ENCODE measurements at places on chromosomes 7 and 10. TPM values are rescaled to one million over a fixed set of nuclear protein-coding genes. Genes with fewer than 3 reads are reported as not detected.

VPS37D gene
- total RNA-seq: 1.4 TPM

RAPGEF5 gene
- total RNA-seq: 29.8 TPM

- no peak for DNase-seq
Observed at GRCh38 chr10:122210481-122211265, 60.4 kb upstream of the BTBD16 start.

DNA sequence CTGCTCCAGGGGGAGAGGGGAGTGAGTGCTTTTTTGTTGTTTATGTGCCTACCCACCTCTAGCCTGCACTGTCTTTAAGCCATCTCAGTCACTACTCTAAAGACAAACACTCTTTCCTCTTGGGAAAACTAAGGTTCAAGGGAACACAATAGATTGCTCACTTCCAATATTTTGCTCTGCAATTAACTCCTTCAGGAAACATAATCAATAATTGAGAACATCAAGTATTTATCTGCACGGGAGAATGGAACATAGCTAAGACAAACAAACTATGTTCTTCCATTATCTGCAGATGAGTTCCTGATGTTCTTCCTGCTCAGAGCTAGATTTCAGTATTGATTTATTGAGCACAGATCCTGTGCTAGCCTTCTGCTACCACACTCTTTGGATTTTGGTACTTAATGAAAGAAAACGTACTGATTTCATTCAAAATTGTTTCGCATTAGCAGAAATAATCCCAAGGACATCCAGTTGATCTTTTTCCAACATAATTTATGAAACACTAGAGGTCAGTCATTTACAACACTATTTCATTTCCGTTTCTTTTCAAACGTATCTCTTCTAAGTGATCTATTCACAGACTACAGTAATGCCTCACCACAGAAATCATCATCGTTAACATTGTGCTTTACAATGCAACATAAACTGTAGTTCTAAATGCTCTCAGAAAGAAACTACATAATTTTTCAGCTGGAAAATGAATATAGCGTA lies 8.3 kb downstream of the NEBL start:
- DNase-seq: no peak

- DNase-seq: no peak
Observed at GRCh38 chr10:130192276-130192848, 56.2 kb downstream of the GLRX3 start.

- DNase-seq: no peak
Observed at GRCh38 chr7:139693651-139694388, 84.0 kb downstream of the HIPK2 start.

DNA sequence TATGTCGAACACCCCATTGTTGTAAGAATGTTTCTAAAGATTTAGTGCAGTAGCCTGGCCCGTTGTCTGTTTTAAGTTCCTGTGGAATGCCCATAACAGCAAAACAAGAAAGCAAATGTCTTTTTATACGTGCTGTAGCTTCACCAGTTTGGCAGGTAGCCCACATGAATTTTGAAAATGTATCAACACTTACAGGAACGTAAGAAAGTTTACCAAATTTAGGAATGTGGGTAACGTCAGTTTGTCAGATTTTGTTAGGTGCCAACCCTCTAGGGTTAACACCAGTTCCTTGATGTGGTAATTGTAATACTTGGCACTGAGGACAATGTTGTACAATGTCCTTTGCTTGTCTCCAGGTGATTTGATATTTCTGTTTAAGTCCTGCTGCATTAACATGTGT lies 3.2 kb upstream of the GIMAP4 start:
- DNase-seq: no peak

DNA sequence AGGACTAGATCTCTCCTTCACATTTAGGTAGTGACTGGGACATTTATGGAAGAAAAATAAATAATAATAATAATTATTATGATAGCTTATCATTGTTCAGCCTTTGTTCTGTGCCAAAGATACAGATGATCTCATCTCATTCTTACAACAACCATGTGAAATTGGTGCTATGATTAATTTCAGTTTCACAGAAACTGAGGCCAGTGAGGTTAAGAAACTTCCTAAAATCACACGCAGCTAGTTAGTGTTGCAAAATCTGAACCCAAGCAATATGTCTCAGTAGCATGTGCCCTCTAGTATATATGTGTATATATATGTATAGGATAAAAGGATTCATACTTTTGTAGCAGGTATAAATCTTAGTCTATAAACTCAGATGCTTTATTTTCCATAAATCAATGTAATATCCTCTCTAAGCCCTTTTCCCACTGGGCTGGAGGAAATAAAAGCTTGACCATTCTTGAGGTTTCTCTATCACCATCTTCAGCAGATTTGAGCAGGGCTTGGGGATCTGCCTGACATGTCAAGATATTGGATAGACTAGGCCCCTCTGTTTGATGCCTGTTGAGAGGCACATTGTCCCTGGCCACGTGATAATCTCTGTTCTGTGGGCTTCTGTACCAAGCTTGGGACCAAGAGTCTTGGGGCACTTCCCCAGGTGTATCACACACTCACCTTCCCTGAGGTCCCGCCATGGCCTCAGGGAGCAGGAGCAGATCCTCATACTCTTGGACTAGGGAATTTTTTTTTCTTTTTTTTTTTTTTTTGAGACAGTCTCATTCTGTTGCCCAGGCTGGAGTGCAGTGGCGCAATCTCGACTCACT lies 172.6 kb upstream of the NRP1 start:
- no peak for DNase-seq

GRCh38 chr7:156764016-156764669 lies 123.6 kb downstream of the RNF32 start:
- peak; percentile 74 for DNase-seq

- DNase-seq: peak; percentile 72
Observed at GRCh38 chr10:104076743-104077160, 8.9 kb downstream of the COL17A1 start.

COL1A2 gene
- 270 TPM for total RNA-seq

CYP2C9 gene
- total RNA-seq: not detected

DNA sequence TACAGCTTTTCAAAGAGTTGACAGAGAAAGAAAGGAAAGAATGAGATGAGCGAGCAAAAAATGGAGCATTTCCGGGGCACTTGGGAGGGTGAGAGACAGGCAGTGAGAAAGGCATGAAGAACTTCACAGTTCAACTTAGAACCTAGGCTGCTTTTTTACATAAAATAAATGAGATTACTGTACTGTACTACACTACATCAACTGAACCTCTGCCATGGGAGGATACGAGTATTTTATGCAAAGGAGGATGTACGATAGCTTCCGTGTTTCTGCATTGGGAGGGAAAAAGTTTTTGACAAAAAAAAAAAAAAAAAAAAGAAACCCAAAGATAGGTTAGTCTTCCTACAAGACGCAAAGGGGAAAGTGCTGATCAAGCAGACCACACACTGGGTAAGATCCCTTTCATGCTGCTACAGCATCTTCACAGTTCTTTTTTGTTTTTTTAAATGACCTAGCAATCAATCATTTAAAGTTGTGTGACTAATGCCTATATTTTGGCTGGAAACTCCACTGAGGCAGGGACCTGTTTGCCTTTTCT lies 88.0 kb downstream of the RAPGEF5 start:
- DNase-seq: no peak

DNA sequence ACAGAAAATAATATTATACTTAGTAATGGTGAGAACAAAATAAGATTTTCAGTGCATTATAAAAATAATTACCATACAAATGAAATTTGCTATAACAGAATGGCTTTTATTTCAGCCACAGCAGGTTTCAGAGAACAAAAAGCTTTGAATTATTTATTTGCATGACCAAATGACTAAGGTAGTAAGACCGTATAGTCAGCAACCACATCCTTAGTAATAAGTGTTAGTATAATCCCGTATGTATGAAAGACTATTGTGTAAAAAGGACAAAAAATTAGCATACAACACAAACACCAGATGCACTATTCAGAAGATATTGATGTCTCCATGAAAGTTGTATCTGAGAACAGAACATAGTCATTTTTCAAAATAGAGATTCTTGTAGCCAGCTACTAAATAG lies 12.2 kb downstream of the PDZD8 start:
- DNase-seq: no peak

DNA sequence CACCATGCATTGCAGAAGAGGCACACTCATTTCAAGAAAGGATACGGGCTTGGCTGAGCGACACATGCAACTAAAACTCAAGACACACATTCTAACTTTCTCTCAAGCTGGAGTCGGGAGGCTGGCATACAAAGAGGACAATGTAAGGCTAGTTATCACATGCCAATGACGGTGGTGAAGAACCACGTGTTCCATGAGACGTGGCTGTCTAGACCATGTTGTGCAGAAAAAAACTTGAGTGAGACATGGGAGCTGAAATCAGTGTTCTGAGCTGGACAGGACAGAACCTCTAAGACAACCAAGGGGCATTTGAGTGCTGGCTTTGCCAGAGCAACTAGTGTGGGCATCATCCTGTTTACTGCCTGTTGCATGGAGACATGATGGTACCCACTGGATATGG lies 193.0 kb upstream of the DPP6 start:
- DNase-seq: no peak

DNA sequence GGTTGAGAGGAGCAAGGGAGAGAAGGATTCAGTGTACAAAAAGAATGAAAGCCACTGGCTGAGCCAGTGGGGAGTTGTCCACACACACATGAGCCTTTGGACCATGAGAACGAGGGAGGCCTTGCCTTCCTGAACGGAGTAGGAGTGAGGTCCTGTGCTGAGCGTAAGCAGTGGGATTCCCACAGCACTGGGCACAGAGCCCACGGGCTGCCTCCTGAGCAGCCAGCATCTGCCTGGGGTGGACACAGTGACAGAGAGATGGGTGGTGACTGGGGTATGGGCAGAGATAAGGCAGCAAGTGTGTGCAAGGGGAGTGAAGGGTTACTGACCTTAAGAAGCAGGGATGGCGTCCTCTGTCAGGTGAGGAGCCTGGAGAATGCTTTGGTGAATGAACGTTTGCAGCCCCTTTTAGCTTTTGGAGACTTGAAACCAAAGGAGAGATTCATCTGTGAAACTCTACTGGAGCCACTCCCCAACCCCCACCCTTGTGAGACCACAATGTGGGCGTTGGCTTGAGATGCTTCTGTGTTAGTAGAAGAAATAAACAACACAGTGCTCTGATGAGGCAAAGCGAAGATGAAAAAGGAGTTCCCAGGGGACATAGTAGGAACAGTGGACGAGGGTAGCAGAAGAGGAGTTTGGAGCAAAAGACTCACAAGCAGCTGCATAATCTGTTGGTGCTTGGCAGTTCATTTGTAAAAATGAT lies 56.5 kb downstream of the FIGNL1 start:
- DNase-seq: no peak

OR9A2 gene
- not detected for total RNA-seq

DNA sequence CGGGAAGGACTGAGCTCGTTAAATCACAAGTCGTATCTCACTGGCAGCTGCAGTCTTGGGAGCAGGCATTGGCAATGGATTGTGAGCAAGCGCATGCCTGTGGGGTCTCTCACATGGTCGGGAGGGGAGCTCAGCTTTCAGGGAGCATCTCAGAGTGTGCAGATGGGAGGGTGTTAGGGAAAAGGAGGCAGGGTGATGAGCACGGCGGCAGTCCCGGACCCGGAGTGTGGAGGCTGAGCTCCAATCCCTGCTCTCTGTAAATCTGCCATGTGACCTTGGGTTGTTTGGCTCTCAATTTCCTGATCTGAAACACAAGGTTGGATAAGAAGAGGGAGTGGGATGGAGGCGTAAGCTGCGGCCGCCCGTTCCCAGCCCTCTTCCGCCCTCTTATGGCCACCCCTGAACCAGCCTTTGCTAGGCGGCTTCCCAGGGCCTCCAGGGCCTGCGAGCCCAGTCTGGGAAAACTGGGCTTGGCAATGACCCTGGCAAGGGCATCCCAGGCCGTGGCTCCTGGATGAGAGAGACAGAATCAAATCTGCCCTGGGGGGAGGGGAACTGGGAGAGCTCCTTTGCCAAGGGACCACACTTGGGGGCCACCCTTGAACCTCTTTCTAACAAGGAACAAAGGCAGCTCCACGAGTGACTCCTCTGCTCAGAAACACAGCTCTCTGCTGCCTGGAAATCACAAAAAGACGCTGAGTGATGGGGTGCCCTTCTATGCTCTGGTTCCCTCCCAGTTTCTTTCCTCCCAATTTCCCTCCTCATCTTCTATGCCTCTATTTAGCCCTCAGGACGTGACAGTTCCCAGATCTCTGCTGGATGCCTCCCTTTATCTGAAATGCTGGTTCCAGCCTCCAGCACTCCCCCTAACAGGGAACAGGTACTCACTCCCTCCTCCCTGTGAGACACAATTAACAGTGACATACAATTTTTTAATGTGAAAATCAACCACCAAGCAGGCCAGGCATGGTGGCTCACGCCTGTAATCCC lies 41.7 kb upstream of the LOXL4 start:
- DNase-seq: peak; percentile 69

DNA sequence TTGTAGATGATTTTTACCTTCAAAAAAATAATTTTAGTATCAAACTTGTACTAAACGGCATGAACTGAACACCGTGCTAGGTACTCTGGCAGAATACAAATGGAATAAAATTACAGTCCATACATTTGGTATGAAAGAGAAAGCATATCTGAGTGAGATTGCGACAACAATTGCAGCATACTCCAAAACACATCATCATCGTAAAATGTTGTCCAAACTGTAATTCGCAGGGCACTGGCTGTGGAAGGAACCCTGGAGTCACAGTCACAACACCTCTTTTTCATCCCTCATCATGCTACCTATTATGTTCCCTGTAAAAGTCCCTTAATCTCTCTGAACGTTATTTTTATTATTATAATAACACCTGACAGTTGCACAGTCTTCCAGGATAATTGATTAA lies 13.5 kb downstream of the CREM start:
- no peak for DNase-seq

GRCh38 chr10:89283936-89284475 lies 17.8 kb upstream of the IFIT2 start:
- peak; percentile 71 for DNase-seq

- DNase-seq: no peak
Observed at GRCh38 chr10:121914661-121915060, 13.2 kb downstream of the ATE1 start.

Measured in left cardiac atrium (tissue), 4 donors.